ENCODE measurements at places on chromosomes 6 and 20.

GRCh38 chr6:116016846-116017545 lies 43.7 kb downstream of the FRK start:
- DNase-seq = peak; percentile 71

DNA sequence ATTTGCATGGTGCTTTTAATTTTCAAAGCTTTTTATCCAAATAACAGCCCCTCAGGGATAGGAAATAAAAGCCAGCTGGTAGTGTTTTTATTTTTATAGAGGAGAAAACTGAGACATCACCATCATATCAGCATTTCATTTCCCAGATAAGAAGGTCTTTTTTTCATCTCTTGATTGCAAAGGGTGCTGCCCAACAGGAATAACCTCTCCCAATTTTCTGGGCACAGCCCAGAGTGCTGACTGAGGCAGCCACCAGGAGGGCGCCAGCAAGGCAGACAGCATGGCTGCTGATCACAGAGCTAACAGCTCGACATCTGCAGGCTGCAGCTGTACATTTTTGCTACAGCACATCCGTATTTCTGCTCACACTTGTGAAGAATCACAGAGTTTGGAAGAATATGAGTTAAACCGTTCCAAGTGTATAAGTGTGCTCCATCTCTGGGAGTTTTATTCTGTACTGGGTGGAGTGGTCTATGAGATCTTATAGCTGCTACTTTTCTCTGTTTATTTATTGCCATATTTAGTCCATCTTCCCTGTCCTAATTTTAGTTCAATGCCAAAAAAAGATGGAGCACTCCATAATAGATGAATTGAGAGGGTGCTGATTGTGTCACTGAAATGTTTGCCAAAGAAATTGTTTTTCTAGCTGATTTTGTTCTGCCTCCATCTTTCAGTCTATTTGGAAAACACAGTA lies 85.5 kb upstream of the C20orf144 start:
- DNase-seq = peak; percentile 61

- peak; percentile 79 for DNase-seq
These were observed 39.2 kb upstream of the TPD52L1 start for GRCh38 chr6:125114248-125114858.

GRCh38 chr6:85678026-85678601 lies 35.4 kb upstream of the SYNCRIP start:
- DNase-seq = peak; percentile 73

DNA sequence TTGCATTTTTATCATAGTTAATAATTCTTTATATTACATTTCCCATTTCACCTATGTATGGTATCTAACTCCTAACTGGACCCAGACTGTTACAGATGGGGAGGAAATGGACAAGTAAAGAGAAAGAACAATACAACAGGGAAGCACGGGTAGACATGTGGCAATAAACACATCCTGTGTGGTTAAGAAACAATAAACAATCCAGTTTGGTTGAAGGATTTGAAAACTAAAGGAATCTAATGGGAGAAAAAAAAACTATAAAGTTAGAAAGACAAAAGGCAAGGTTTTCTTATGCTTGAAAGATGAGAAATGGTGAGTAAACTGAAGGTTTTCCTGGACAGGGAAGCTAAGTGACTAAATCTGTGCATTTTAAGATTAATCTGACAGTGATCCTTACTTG lies 34.9 kb upstream of the ALDH8A1 start:
- DNase-seq = no peak

All from NCI-H146 (cell line).